ENCODE measurements at places on chromosomes 7 and 10.

- DNase-seq: no peak
Observed at GRCh38 chr7:124813994-124814798, 48.6 kb upstream of the GPR37 start.

GRCh38 chr10:1651270-1651966 lies 85.9 kb downstream of the ADARB2 start:
- DNase-seq: no peak

DNA sequence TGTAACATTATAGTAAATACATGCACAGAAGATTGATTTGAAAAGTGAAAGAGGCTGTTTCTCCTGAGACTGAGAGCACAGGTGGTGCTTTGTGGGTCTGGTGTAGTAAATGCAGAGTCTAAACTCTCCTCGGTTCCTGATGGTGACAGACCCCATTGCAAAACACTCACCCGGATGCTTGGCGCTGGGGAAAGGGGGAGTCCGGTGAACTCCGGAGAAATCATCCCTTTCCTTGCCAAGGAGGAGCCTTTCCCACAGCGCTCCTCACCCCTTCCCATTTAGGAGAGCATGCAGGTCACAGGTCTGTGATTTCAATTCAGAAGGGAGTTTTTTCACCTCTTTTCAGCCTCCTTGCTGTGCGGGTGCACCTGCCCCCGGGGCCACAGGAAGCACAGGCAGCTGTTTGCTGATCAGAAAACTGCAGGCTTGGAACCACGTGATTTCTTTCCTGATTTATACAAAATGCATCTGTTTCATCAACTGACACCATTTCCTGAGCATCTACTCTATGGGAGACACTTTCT lies 75.6 kb upstream of the LYZL2 start:
- no peak for DNase-seq

- DNase-seq: no peak
Observed at GRCh38 chr10:30294476-30295240, 54.4 kb downstream of the MTPAP start.

DNA sequence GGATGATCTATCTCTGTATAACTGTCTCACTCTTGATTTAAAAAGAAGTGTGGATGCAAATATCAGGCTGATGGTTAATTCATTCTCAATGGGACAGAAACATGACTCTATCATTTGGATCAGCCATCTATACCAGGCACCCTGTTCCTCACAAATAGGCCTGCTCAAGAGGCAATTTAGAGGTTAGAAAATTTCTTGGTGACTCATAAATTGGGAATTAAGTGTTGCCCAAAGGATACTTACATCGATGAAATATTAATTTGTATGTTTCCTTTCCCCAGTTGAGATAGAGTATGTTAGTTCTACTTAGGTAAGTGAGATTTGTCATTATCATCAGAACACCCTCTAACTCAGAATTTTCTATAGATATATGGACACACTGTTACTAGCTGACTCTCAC lies 57.7 kb downstream of the PRSS58 start:
- DNase-seq: no peak
